ENCODE measurements at places on chromosomes 6 and 20.

DNA sequence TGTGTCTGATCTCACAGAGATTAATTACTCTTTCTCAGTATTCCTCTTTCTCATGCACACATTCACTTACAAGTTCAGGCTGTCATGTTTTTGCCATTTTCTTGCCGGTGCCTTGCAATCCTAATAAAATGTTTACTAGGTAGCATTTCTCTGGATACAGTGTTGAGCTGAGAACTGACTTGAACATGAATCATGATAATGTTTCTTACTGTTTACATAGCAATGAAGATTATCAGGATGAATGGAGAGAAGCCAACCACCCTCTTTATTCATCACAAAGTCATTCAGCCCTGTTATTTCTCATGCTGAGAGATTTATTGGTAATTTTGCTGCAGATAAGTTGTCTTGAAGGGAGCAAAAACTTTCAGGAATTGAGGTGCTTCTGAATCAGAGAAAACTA lies 185.5 kb upstream of the ECI2 start:
- peak; percentile 98 for DNase-seq

- DNase-seq, result no peak
Measured at GRCh38 chr6:70841112-70841511, 115.7 kb downstream of the B3GAT2 start.

DNA sequence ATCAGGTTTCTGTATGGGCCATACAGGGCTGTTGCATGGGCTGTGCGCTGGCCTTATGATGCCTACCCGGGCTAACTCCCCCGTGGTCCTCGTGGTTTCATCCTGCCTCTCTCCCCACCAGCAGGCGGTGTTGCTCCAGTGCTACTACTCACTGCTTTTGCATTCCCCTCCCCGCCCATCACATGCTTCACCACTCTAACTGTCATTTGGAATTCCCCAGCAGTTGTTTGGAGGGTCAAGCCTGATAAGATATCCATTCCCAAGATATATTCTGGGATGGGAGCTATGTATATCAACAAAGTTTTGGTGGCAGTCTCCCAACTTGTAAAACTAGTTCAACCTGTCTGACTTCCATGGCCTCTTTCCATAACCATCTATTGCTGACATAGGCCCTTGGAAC lies 233.2 kb upstream of the SOX4 start:
- peak; percentile 76 for DNase-seq

GRCh38 chr20:2172305-2173175 lies 70.9 kb downstream of the STK35 start:
- DNase-seq, result no peak

- DNase-seq, result no peak
Measured at GRCh38 chr20:958936-959815, 42.9 kb downstream of the RSPO4 start.

All from LNCaP clone FGC (cell line).